Spinal cord (tissue), 10 donors: ENCODE measurements at places on chromosomes 3 and 15. TPM values are rescaled to one million over a fixed set of nuclear protein-coding genes. Genes with fewer than 3 reads are reported as not detected.
A peak's percentile ranks its signal among the peaks of the same experiment; 100 is the strongest.

DNA sequence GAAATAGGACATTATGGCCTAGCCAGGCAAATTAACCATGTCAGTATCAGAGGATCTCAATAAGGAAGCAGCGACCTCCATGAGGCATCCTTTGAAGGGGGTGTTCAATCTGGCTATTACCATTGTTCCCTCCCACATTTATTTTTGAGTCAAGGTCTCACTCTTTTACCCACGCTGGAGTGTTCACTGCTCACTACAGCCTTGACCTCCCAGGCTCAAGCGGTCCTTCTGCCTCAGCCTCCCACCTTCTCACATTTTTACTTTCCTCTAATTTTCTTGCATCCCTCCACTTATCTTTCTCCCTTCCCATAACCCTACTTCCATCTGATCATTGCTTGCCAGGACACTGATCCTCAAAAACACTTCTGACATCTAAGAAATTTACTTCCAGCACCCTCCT, 654.0 kb upstream of the NR2F2 start:
- DNase-seq: no peak

DNA sequence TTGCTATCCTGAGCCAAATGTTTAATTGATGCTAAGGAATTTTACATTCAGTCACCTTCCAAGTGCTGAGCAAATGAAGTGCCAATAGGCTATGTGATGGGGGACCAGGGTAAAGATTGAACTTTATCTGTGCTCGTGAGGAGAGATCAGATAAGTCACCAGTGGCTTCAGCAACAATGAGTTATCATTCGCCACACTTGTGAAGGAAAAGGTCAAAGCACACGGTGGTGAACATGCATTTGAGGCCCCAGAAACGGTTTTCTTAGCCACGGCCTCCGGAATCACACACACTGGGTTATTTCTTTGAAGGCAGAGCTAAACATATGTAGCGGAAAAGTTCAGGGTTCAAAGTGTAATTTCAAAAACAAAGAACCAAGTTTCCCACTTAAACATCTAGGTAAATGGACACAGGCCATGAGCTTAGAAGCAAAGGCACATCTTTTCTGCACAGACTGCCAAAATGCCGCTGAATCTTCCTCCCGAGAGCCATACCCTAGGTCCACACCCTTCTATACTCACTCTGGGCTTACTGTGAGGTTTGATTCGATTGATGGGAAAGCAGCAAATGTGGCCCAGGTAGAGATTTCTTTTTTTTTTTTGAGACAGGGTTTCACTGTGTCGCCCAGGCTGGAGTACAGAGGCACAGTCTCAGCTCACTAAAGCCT, 268.5 kb downstream of the SHQ1 start:
- no peak for DNase-seq

DNA sequence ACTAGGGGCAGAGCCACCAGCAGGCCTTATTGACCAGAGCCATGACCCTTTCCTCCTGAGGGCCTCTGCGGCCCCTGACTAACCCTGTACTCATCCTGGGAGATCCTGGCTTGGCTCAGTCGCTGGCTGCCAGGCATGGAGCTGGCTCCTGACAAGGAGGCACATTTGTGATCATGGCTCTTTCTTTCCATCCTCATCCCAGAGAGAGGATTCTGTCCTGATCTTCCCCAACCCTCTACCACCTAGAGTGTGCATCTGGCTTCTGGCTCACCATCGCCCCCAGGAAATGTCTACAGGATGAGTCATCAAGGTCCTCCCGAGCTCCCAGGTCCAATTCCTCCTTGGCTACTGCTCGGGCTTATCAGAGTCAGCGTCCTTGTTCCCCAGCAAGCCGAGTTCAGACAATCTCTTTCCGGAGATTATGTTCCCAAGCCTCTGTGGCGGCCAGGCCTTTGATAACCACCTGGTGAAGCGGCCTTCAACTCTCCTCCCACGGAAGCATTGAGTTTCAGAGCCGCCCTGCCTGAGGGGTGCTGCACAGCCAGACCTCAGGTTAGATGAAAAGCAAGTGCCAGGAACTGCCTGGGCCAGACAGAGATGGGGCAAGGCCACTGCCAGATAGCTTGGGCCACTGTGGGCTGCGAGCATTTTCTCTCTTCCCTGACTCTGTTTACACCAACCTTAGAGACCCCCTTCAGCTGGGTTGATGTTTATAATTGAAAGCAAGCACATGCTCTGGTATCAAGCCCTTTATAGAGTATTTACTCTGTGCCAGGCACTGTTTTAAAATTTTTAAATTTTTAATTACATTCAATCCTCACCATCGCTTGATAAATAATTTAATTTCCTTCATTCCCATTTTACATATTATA, 44.3 kb upstream of the MRPS22 start:
- DNase-seq: no peak

DNA sequence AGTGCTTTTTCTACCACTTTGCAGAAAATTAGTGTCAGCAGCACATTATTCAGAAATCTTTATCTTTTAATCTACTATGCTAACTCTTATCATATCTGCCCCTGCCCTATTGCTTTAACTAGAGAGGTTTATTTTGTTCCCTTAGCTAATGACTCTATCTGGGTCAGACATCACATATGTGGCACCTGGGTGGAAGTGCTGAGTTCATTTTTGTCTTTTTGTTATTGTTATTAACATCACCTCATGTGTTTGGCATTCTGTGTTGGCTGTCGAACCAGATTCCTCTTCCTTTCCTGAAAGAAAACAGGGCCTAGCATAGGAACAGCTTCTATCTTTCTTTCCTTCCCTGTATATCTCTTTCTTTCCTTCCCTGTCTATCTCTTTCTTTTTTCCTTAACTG, 100.7 kb downstream of the RBMS3 start:
- DNase-seq: no peak

DNA sequence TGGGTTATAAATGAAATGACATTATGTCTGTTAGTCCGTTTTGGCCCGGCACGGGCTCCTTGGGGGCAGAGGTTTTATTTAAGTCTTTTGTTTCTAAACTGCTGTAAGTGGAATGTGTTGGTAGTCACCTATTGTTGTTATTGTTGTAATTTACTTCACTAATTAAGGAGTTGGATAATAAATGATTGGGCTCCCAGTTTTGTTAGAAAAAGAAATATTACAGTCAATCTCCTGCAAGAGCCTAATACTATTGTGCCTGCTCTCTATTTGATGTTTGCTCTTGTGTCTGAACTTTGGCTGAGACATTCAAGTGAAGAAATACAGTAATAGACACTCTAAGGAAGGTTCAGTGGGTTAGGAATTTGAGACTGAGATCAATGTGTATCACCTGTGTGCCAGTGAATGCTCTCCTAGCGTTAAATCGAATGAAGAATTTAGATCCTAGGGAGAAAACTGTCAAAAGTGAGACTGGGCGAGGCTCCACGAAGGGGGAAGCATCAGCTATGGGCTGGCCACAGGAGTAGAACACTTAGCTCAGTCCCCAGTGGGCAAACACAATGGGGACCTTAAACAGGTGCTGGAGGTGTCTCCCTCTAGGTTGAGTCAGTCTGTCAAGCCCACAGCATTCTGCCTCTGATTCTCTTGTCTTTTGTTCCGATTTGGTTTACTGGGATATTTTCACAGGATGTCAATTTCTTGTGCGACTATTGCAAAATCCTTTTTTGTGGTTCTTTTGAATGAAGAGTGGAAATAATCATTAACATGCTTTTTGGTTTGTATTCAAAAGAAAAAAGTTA, 1.2 kb downstream of the ROBO2 start:
- DNase-seq: no peak

DNA sequence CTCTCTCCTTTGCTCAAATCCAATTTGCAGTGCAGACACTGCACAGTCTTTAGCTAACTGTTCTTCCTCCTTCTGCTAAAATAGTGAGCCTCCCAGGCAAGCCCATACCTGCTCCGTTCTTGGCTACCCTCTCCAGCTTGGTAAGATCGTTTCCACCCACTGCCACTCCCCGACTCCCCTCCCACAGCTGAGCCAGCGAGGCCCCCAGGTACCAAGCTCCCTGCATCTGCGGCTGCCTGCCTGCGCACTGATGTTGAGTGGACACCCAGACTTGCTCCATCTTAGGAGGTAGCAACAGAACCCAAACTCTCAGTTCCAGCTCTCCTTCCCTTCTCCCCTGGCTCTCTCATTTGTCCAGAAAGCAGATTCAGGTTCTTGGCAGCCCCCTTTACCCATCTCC, 7.9 kb upstream of the TNK2 start:
- DNase-seq: no peak

GRCh38 chr3:9311228-9311627, 51.6 kb upstream of the THUMPD3 start:
- no peak for DNase-seq

DNA sequence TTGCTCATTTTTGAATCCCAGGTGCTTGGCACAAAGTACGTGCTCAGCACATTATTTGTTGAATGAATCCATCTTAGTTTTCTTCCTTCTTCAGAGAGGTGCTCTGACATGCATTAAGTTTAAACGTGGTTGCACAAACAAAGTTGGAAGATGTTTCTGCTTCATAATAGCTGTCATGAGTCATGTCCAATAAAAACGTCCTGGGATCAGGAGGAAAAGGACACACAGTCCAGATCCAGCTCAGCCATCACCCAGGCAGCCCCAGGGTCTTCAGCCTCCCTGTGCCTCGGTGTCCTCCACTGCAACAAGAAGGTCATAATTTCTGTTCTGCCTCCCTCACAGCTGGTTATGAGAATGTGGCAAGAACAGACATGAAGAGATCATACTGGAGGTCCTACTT, 55.4 kb downstream of the CCNL1 start:
- no peak for DNase-seq

- no peak for DNase-seq
Measured at GRCh38 chr15:56739964-56740640, 6.8 kb upstream of the ZNF280D start.

- no peak for DNase-seq
Measured at GRCh38 chr3:9416139-9416780, 18.8 kb downstream of the SETD5 start.

DNA sequence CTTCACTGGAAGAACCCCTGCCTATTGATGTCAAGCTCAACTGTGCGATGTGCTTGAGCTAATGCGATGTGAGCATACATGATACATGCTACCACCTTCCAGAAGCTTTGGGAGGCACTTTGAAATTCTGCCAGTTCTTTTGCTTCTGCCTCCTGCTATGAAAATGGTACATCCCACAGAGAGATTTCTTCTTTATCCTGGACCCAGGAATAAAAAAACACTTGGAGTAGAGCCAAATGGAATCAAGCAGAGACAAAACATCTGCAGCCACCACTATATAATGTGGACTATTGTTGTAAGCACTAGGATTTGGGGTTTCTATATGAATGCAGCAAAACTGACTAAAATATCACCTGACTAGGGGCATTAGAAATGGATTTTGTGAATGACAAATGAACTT, 119.9 kb upstream of the GAP43 start:
- peak; percentile 72 for DNase-seq

The BFSP2 gene
- polyA plus RNA-seq: not detected

The CHRM5 gene
- 1.2 TPM for polyA plus RNA-seq

The CLEC3B gene
- 91.2 TPM for polyA plus RNA-seq

The TPRG1 gene
- 0.65 TPM for polyA plus RNA-seq

The MCF2L2 gene
- polyA plus RNA-seq: 18.4 TPM

The ONECUT1 gene
- polyA plus RNA-seq: 1.1 TPM
